ENCODE measurements at places on chromosomes 1 and 21. TPM values are rescaled to one million over a fixed set of nuclear protein-coding genes. Genes with fewer than 3 reads are reported as not detected.

DNA sequence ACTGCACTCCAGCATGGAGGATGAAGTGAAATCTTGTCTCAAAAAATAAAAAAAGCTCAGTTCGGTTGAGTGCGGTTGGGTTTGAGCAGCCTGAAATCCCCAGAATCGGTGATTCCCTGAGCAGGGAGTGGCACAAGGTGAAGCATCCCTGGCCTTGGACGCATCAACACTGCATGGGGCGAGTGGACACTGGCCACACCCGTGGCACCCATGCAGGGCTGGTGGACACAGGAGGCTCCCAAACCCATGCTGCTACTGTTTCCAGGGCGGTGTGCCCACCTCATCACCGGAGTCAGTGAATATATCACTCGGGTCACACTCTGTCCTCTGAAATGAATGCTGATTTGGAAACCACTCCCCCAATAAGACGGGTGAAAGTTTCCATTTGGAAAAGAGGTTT lies 53.4 kb upstream of the ACTRT2 start:
- no peak for DNase-seq
- H3K27ac ChIP-seq, result no peak overlapping the region
- H3K4me1 ChIP-seq, result no peaks in the 10 kb centered on the region

DNA sequence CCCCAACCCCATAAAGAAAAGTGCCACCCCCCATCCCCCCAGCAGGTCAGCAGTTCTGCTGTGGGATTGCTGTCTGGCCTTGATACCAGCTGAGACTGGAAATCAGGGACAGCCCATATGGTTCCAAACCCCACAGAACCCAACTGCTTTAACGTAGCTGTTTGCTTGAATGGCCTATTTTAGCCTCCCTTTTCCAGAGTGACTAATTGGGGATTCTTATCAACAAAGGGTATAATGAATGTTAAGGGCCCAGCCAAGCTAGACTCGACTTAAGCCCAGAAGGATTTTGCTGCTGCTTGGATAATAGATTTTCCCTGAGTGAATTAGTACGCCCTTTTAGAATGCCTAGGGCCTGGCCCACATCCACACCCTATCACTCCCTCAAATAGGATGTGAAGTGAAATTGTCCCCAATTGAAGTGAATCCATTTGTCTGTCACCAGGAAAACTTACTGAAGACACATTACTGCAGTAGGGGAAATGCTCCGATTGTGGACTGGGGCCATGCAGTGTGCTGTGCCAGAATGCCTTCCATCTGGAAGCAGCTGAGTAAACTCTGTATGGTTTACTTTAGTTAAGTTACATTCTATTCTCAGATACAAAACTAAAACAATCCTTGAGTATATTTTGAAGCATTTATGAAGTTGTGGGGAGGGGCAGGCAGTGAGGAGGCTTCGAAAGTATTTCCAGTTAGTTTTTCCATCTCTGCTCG lies 156.9 kb downstream of the DHRS3 start:
- H3K36me3 ChIP-seq, result no peaks in the 10 kb centered on the region
- H3K4me1 ChIP-seq, result peaks cover 14% of the 10 kb centered on the region
- no peak overlapping the region for H3K4me3 ChIP-seq

- H3K27me3 ChIP-seq, result no peaks in the 10 kb centered on the region
- DNase-seq, result no peak
- H3K36me3 ChIP-seq, result no peaks in the 10 kb centered on the region
- no peaks in the 10 kb centered on the region for H3K4me1 ChIP-seq
These were observed 35.3 kb upstream of the RALGPS2 start for GRCh38 chr1:178689769-178690168.

DNA sequence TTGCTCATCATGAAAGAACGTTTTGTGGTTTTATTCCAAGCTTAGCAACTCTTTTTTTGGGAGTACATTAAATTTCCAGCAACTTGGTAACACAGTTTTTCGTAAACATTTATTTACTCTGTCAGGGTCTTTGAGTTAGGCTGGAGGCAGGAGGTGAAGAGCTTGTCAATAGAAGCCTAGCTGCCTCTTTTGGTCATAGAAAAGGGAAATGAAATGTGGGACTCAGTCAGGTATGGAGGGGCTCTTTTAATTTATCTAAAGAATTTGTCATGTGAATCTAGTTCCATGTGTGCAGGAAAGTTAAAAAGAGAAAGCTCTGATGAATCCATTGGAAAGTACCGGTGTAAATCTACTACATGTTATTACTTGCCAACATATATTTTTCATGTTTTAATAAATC lies 45.9 kb upstream of the PRMT6 start:
- H3K4me1 ChIP-seq, result no peaks in the 10 kb centered on the region
- H3K4me3 ChIP-seq, result no peak overlapping the region
- no peak overlapping the region for H3K27ac ChIP-seq
- DNase-seq, result no peak
- H3K27me3 ChIP-seq, result no peaks in the 10 kb centered on the region

DNA sequence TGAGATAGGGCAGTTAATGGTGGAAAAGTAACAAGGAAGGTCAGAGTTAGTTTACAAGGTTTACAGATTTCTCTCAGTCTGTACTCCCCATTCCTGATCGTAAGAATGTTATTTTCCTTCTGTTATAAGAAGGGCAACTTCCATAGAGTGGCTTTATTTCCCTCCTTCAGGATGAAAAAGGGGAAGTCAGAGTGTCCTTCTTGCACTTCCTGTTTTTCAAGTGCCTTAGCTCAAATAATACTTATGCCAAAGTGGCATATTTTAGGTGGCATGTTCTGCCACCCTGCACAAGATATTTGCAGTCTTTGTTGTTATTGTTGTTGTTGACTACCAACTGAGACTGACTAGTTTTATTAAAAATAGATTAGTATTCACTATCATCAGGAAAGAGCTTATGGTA lies 730.7 kb upstream of the ADGRL4 start:
- no peak overlapping the region for H3K27ac ChIP-seq
- DNase-seq, result no peak
- no peaks in the 10 kb centered on the region for H3K4me1 ChIP-seq
- H3K4me3 ChIP-seq, result no peak overlapping the region

- H3K27me3 ChIP-seq, result no peaks in the 10 kb centered on the region
- no peak overlapping the region for H3K4me3 ChIP-seq
- DNase-seq, result peak; percentile 36
- H3K4me1 ChIP-seq, result no peaks in the 10 kb centered on the region
- peak overlapping the region; percentile 40 for H3K27ac ChIP-seq
These were observed 20.0 kb downstream of the METTL13 start for GRCh38 chr1:171801487-171801891.

GRCh38 chr1:66943361-66943969 lies 18.7 kb downstream of the MIER1 start:
- peaks cover 27% of the 10 kb centered on the region for H3K4me1 ChIP-seq
- H3K4me3 ChIP-seq, result no peak overlapping the region
- DNase-seq, result no peak
- peak overlapping the region; percentile 60 for H3K27ac ChIP-seq
- H3K36me3 ChIP-seq, result peaks cover 21% of the 10 kb centered on the region

- H3K4me1 ChIP-seq, result no peaks in the 10 kb centered on the region
- no peaks in the 10 kb centered on the region for H3K36me3 ChIP-seq
- H3K4me3 ChIP-seq, result no peak overlapping the region
- no peak for DNase-seq
- H3K27me3 ChIP-seq, result no peaks in the 10 kb centered on the region
These were observed 45.0 kb upstream of the C1orf53 start for GRCh38 chr1:197857477-197857876.

- no peaks in the 10 kb centered on the region for H3K27me3 ChIP-seq
- H3K27ac ChIP-seq, result no peak within 1 kb of the TSS
- H3K36me3 ChIP-seq, result no peaks in the 10 kb centered on the region
These were observed at the start of gene OLFML3 for GRCh38 chr1:113978863-113979702. OLFML3 (plus strand) TSS chr1:113979474; CDS start chr1:113979517, 43 bp downstream.

DNA sequence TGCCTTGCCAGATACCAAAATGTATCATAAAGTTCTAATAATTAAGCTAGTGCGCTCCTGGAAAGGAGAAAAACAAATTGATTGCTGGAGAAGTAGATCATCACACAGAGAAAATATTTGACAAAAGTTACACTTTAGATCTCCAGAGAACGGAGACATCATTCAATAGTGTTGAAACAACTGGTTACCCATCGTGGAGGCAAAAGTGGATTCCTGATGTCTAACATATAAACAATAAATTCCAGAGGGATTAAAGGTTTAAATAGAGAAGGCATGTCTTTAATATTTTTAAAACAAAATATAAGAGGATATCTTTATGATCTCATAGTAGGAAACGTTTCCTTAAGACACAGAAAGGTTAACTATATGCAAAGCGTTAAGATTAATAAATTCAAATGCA lies 41.0 kb downstream of the NRIP1 start:
- no peak overlapping the region for H3K27ac ChIP-seq
- no peaks in the 10 kb centered on the region for H3K36me3 ChIP-seq
- no peak overlapping the region for H3K4me3 ChIP-seq
- no peak for DNase-seq
- no peaks in the 10 kb centered on the region for H3K27me3 ChIP-seq
- H3K4me1 ChIP-seq, result no peaks in the 10 kb centered on the region

- H3K36me3 ChIP-seq, result no peaks in the 10 kb centered on the region
- no peak overlapping the region for H3K27ac ChIP-seq
- no peak overlapping the region for H3K4me3 ChIP-seq
- no peaks in the 10 kb centered on the region for H3K27me3 ChIP-seq
- no peaks in the 10 kb centered on the region for H3K4me1 ChIP-seq
These were observed 34.1 kb downstream of the PRKCZ start for GRCh38 chr1:2084306-2084705.

GRCh38 chr1:20551945-20552727 lies at the start of gene FAM43B:
FAM43B (plus strand) TSS chr1:20552573; CDS start chr1:20552974, 401 bp downstream.
- H3K4me3 ChIP-seq, result peak within 1 kb of the TSS; percentile 46
- H3K27ac ChIP-seq, result peak within 1 kb of the TSS; percentile 54
- peaks cover 11% of the 10 kb centered on the region for H3K4me1 ChIP-seq
- peaks cover 7% of the 10 kb centered on the region for H3K27me3 ChIP-seq

DNA sequence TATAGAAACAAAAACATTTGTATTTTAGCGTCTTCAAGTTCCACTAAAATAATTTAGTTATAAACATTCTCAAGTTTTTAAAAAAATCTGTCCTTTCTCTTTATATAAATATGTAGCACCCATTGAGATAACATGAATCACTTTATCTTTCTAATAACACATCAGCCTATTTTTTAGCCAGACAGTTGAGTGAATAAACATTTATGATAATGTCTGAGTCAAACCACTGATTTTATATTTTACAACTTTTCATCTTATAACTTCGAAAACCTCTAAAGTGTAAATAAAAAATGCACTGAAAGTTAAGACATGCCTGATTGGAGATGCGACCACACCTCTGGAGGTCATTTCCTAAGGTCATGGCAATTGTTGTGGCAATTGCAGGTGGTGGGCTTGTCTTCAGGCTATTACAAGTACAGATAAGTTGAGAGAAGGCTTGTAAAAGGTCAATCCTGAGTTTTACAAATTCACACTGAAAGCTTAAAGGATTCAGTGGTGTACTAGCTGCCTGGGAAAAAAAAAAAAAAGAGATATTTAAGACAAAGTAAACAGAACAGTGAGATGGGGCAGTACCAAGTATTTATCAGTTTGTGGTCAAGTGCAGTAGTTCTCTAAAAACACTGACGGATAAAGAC lies 67.0 kb downstream of the INTS7 start:
- H3K27ac ChIP-seq, result no peak overlapping the region
- H3K27me3 ChIP-seq, result no peaks in the 10 kb centered on the region
- H3K36me3 ChIP-seq, result no peaks in the 10 kb centered on the region
- no peak for DNase-seq

GRCh38 chr1:161282991-161283390 lies 24.4 kb downstream of the PCP4L1 start:
- H3K36me3 ChIP-seq, result no peaks in the 10 kb centered on the region
- H3K4me3 ChIP-seq, result no peak overlapping the region
- peaks cover 22% of the 10 kb centered on the region for H3K27me3 ChIP-seq
- no peak for DNase-seq

GRCh38 chr21:33071770-33072306 lies 1.9 kb downstream of the OLIG1 start:
- DNase-seq, result no peak
- peak overlapping the region; percentile 31 for H3K4me3 ChIP-seq
- H3K27ac ChIP-seq, result no peak overlapping the region
- H3K36me3 ChIP-seq, result no peaks in the 10 kb centered on the region

DNA sequence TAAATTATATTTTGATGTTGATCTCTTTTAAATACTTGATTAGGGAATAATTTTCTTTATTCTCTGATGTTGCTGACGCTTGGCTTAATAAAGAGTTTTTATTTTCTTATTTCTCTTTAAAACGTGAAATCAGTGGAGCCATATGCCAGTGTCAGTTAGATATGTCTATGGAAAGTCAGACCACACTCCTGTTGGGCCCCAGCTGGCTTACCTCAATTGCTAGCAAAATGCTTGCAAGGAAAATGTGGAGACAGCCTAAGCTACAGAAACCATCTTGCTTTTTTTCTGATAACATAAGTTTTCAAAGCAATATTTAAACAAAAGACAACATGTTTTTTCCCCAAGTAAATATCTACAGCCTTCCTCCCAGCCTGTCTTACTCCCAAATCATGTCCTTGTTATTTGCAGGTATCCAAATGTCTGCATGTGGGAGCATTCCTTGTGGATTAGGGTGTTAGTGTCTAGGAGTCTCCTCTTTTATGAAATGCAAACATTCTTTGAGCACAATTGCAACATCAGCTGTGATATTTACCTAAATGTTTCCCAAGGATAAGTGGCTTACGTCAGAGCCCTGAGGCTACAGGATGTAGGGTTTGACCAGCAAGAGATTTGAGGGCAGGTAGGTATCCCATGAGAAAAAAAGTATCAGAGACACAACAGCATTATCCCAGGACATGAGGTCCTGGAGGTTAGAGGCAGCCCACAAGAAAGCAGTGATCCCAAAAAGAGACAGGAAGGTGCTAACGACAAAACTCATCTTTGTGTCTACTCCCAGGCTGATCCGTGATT lies 117.2 kb upstream of the KCNJ15 start:
- no peaks in the 10 kb centered on the region for H3K4me1 ChIP-seq
- no peak overlapping the region for H3K4me3 ChIP-seq
- no peak for DNase-seq
- H3K27me3 ChIP-seq, result no peaks in the 10 kb centered on the region

DNA sequence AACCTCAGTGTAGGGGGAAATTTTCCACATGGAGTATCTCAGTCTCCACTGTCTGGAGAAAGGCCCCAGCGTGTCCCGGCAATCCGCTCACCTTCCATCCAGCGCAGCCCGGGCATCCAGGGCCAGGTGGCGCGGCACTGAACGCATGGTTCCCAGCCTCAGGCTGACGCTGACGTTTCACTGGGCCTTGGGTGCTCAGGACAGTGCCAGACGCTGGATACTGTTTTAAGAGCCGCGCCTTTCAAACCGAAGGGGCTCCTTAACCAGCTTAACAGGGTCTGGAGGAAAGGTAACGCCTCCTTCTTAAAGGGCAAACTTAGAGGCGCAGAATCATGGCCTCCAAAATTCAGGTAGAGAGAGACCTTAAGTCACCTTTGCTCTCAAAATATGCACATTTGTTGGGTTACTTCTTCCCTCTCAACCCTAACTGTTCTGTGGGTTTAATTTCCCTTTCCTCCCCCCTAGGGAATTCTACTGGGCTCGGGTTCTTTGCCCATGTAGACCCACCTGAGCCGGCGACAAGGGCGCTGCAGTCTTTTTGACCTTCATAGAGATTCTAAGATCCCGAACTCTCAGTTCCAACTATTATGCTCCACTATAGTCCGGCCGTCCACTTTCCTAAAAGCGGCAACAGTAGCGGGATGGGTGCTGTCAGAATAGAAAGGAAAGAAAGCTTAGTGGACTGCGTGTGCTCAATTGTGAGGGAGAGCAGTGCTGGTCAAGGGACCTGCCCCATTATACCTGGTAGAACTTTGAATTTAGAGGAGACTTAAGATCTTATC lies 3.5 kb upstream of the LHX9 start:
- peaks cover 53% of the 10 kb centered on the region for H3K27me3 ChIP-seq
- H3K27ac ChIP-seq, result no peak overlapping the region
- H3K4me1 ChIP-seq, result peaks cover 16% of the 10 kb centered on the region
- no peaks in the 10 kb centered on the region for H3K36me3 ChIP-seq
- no peak overlapping the region for H3K4me3 ChIP-seq
- no peak for DNase-seq

Gene SERPINC1
- 0.64 TPM for total RNA-seq

Gene IL20
- total RNA-seq, result not detected

Gene SAMSN1
- 0.44 TPM for total RNA-seq

Gene ZSWIM5
- total RNA-seq, result 7.9 TPM

Gene FAM151A
- total RNA-seq, result not detected

Gene CHD5
- total RNA-seq, result 62.9 TPM

Gene ACTL8
- not detected for total RNA-seq

Gene PGBD5
- 0.05 TPM for total RNA-seq
